ENCODE measurements at places on chromosomes 5 and 9.

GRCh38 chr5:98108497-98108896, 665.0 kb upstream of the RGMB start:
- no peak for DNase-seq

- no peak for DNase-seq
Measured at GRCh38 chr5:73152411-73153388, 20.3 kb upstream of the TMEM174 start.

DNA sequence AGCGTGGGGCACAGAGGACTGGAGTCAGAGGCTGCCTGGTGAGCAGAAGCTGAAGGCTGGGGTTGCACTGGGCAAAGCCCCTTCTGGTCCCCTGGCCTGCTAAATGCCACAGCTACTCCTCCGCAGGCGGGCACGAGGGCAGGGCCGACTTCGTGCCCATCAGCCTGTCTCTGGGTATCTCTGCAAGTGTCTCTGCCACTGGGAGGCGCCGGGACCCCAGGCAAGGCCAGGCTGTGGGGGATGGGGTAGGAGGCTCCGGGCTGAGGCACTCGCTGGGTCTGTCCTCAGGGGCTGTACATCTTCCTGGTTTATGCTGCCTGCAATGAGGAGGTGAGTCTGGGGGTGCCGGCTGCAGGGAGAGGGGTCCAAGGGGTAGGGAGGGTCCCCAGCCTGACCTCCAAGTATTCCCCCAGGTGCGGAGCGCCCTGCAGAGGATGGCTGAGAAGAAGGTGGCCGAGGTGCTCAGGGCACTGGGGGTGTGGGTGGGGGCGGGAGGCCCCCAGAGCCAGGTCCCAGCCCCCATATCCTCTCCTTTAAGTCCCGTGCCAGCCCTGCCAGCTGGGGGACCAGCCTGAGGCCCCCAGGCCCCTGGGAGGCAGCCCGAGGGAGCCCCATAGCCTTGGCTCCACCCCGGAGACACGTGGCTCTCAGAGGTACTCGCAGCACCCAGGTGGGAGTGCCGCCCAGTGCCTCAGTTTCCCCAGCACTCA, 25.1 kb downstream of the ADGRD2 start:
- no peak for DNase-seq

GRCh38 chr9:76557674-76558225, 98.8 kb downstream of the GCNT1 start:
- DNase-seq, result no peak

DNA sequence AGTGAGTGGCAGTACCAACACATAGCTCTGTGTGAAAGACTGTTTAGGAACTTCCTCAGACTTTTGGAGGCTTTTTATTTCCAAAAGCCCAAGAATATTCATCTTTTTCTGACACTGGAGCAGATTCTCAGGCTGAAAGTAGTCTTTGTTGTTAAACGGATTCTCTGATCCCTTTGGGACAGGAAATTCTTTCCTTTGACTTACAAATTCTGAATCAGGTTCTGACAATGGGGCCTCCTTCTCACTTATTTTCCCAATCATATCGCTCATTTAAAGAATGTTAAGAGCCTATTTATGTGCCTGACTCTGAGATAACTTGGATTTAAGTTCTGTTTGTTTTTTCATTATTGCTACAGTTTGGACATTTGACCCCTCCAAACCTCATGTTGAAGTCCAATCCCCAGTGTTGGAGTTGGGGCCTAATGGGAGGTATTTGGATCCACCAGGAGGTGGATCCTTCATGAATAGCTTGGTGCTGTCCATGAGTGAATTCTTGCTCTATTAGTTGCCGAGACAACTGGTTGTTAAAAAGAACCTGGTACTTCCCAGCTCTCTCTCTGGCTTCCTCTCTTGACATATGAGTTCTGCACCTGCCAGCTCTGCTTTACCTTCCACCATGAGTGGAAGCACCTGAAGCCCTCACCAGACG, 4.1 kb upstream of the ADGRV1 start:
- DNase-seq, result no peak

- DNase-seq, result no peak
Measured at GRCh38 chr5:74596927-74597326, 43.6 kb downstream of the ENC1 start.

DNA sequence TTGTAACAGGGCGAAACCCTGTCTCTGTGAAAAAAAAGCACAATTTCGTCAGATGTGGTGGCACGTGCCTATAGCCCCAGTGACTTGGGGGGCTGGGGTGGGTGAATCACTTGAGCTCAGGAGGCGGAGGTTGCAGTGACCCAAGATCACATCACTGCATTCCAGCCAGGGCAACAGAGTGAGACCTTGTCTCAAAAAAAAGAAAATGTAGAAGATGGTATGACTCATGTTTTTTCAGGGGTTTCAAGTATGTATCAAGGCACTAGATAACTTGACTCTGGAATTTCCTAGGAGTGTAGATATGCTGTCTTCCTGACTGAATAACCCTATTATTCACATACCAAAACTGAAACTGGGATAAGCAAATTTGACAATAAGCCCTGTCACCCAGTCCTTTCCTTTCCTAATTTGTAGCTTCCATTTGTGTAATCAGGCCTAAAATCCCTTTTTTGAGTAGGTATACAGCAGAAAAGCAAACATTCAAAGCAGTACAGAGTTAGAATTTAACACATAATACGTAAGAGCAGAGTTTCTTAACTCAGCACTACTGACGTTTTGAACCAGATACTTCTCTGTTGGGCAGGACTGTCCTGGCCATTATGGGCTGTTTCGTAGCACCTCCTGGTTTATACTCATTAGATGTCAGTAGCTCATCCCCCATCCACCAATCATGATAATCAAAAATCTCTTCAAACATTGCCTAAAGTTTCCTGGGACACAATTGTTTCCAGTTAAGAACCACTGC, 17.3 kb upstream of the ANKRD18B start:
- DNase-seq, result no peak

- DNase-seq, result no peak
Measured at GRCh38 chr5:136199408-136199807, 6.4 kb upstream of the SMIM32 start.

GRCh38 chr5:160175438-160176218, 53.7 kb upstream of the FABP6 start:
- DNase-seq, result no peak

GRCh38 chr5:140111859-140112551, 1.9 kb upstream of the PURA start:
- DNase-seq, result no peak

DNA sequence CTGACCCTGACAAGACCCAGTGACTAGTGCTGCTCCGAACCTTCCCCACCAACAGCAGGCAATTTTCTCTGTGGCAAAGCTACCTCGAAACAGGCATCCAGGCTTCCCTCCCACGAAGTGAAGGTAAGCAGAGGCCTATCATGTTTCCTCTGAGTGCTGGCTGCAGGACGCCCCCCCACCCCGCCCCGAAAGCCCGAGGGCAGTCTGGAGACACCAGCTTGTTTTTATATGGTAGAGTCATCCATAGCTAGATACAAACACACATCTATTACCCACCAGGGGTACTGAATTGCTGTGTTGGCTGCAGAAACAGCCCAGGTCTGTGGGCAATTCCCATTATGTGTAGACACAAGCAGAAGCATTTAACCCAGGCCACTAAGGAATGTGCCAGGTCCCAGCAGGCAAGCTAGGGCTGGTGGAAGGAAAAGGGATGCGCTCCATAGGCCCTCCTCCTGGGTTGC, 40.4 kb downstream of the LIX1 start:
- no peak for DNase-seq

- no peak for DNase-seq
Measured at GRCh38 chr5:66818304-66818934, 222.2 kb downstream of the MAST4 start.

DNA sequence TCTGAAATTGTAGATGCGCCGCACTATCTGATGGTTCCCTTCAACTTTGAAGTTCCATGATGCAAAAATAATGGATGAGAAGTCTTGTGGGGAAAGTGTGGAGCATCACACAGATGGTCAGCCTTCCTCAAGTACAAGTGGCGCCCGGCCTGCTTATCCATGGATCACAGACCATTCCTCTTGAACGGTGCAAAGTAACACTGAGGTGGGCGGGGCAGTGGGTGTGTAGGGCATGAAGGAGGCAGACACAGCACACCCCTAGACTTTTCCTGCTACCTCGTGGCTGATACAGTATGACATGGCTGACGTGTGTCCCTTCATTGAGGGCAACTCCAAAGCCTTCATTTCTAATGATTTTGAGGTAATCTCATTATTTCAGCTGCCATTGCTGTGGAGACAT, 2.5 kb upstream of the GNG10 start:
- no peak for DNase-seq

- no peak for DNase-seq
Measured at GRCh38 chr9:128703616-128704355, 1.5 kb downstream of the PKN3 start.

DNA sequence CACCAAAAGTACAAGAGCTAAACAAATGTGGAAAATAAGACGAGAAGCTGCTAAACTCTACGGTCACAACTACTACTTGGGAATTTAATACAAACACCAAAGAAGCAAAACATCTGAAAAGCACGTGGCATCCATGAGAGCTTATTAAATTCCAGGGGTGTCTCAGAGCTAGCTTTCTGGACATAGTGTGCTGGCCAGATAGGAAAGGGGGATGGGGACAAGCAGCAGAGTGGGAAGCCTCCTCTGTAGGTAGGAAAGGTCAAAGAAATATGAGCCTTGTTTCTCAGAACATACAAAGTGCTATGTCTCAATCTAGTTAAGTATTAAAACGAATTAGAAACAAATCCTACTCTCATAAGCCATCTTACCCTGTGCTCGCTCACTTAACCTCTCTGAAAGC, 51.3 kb upstream of the GOLPH3 start:
- no peak for DNase-seq

DNA sequence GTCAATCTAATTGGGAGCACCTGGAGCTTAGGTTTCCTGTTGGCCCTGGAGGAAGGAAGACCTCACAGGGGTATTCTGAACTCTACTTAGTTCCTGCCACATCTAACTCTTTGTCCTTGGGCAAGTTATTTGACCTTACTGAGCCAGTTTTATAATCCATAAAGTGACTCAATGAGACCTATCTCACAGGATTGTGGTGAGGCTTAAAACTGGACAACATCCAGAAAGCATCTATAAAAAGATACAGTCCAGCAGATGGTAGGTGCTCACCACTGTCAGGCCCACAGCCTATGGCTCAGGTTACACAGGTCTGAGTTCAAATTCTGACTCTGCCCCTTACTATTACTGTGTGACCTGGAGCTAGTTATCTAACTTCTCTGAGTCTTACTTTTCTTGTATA, 23.3 kb downstream of the KCNV2 start:
- DNase-seq, result no peak

DNA sequence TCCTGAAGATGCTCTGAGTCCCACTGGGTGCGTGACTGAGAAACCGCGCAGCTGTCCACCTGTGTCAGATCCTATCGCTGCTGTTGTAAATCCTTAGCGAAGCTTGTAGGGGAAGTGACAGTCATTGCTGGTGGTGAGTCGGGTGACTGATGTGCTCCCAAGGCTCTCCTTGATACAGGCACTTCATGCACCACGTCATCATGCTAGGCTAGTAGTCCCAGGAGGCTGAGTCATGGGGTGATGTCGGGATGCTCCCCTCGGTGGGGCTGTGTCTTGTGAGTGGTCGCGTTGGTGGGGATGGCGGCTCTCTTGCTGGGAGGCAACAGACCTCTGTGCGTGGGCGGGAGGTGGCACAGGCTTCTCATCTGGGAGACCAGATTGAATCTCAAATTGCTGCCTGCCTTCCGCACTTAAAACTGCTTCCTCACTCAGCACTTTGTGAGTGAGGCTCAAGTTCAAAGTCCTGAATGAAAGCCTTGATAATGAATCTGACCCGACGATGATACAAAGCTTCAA, 84.7 kb downstream of the CSNK1A1 start:
- DNase-seq, result no peak

DNA sequence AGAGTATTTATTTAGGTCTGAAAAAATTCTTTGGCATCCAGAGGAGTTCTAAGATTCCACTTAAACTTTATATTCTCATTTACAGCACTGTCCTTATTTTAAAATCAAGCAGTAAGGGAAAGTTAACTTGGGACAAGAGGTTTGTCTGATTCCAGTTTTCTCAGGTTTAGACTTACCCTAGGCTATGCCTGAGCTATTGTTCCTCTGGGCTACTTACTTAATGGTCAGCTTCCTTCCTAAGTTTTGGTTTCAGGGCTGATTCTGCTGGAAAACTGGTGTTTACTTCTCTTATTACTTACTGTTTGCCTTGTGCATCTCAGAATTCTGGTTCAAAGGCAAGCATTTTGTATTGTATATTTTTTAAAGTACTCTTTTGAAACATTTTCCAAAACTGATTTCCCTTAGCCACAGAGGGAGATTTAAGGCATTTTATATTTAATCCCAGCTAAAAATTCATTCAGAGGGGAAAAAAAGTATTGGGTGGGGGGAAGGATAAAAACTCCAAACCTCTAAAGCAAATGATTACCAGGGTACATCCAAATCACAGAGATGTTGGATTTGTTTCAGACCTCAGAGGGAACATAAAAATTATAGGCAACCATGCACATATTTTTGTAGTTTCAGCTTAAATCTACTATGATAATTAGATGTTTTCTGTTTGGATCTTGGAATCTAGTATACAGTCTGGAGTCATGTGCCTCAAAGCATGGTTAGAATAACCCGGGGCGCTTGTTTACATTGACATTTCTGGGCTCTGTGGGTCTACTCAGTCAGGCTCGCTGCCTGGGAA, 290.0 kb downstream of the ARHGAP26 start:
- DNase-seq, result no peak

- no peak for DNase-seq
Measured at GRCh38 chr5:131992370-131992769, 19.1 kb downstream of the ACSL6 start.

- no peak for DNase-seq
Measured at GRCh38 chr9:91978740-91979414, 28.8 kb upstream of the ROR2 start.

GRCh38 chr5:116320486-116320885, 235.7 kb downstream of the COMMD10 start:
- no peak for DNase-seq

DNA sequence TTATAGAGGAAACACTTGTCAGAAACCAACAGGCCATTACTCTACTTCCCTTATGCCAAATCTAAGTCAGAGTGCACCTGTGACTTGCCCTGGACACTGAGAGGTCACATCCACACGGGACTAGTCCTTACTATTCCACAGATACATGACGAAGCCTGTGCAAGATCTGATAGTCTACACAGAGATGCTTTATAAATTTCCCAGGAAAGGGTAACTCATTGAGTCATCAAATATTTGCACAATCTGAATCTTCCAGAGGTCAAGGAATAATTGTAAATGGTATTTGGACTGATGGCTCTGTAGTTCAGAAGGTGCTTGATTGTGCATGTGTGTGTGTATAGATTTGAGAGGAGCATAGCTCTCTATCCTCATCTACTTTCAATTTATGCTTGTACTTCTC, 55.2 kb upstream of the JAK2 start:
- no peak for DNase-seq

Measured in breast epithelium (tissue), 4 donors.